Activated CD8-positive, alpha-beta memory T cell treated with anti-CD3 and anti-CD28 coated beads for 1 hour (primary cell): ENCODE measurements at places on chromosomes 3 and 15.

GRCh38 chr3:152335273-152335672 is 66.5 kb downstream of the MBNL1 start:
- DNase-seq = no peak

DNA sequence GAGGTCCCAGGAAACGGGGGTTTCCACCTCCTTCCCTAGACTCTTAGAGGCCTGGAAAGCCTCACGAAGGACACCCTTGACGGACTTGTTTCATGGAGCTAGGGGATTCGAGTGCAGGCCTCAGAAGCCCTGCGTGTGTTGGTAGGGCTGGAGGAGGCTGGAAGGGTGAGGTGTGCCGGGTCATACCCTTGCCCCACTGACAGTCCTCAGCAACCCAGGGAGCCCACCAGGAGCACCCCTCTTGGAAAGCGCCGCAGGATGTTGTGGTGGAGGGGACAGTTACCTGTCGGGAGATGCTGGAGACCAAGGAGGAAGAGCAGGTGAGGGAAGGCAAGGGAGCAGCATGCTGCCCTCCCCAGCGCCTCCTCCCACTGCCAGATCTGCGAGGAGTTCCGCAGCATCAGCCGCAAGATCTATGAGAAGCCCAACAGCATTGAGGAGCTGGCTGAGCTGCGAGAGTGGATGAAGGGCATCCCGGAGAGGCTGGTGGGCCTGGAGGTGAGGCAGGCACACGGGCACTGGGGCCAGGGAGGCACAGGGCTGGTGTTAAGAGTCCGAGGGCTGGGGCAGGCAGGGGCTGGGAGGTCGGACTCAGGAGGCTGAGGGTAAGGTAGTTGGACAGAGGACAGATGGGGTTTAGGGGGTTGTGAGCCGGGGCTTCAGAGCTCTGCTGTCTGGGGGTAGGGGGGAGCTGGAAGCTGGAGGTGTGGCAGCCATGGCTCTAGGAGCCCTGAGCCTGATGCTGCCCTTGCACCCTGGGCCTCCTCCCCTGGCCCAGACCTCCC is 33.7 kb downstream of the DNAH1 start:
- no peak for DNase-seq

- no peak for DNase-seq
These were observed 92.8 kb downstream of the PCSK6 start for GRCh38 chr15:101396484-101397261.

DNA sequence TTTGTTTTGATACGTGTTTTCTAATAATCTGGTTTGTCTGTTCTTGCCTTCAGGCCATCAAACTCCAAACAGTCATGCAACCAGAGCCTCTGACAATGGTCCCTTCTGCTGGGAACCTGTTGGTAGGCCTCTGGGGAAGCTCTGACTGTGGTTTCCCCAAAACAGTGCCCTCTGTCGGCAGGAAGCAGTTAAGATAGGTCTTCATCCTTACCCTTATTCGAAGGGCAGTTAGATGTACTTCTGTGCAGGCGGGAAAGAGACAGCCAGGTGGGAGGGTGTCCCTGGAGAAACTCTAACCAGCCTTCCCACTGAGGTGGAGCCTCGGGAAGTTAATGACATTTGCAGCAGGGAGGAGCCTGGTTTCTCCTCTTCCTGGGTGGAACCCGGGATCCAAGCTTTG is 81.6 kb upstream of the CHMP2B start:
- DNase-seq = no peak
